ENCODE measurements at places on chromosomes 11 and 22.

GRCh38 chr11:97279341-97279740 is 889.5 kb downstream of the JRKL start:
- no peak for DNase-seq

- no peak for DNase-seq
Measured at GRCh38 chr11:540583-541432, 3.5 kb downstream of the LRRC56 start.

DNA sequence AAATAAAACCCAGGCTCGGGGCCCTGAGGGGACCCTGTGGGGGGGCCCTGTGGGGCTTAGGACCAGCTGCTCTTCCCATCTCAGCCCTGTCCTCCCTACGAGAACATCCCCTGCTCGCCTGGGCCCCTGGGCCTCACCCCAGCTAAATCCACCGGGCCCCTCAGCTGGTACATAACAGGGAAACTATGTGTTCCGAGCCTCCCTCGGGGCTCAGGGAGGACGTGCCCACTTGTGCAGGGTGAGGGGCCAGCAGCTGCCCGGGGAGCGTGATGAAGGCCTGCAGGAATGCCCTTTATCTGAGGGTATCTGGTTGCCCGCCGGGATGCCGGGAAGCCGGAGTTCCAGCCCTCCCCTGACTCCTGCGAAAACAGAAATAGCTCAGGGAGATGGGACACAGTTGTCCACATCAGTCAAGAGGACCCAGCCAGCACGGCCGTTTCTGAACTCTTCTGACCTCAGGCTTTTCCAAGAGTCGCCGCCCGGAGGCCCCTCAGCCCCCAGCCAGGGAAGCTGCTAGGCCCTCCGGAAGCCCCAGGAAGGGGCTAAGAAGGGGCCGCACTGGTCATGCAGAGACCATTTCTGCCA is 20.6 kb downstream of the MRPL23 start:
- no peak for DNase-seq

- DNase-seq = no peak
Measured at GRCh38 chr11:118740892-118741291, 50.1 kb downstream of the DDX6 start.

- no peak for DNase-seq
Measured at GRCh38 chr11:1871531-1871930, 18.6 kb downstream of the LSP1 start.

Data from NCI-H2107 (cell line).